Stimulated activated CD4-positive, alpha-beta T cell treated with anti-CD3 and anti-CD28 coated beads, Interleukin-12 subunit alpha, Interleukin-12 subunit beta, amount 100 ng/mL, for 48 hours (primary cell): ENCODE measurements at places on chromosomes 3 and 15.

DNA sequence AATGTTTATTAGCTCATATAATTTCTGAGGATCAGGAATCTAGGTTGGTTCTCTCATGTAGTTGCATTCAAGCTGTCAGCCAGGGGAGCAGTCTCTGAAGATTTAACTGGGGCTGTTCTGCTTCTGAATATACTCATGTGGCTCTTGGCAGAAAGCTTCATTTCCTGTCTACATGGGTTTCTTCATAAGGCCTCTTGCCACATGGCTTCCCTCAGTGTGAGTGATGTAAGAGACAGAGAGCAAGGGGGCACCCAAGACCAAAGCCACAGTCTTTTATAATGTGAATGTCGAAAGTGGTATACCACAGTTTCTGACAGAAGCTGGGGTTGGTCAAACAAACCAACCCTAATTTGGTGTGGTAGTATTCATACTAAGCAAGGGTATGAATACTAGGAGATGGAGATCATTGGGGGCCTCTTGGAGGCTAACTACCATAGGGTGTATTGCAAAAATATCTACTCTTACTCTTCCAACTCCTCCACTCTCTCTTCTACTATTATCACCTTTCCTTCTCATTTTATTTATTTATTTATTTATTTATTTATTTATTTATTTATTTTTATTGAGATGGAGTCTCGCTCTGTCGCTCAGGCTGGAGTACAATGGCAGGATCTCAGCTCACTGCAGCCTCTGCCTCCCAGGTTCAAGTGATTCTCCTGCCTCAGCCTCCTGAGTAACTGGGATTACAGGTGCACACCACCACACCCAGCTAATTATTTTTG is 123.8 kb downstream of the B3GALNT1 start:
- no peak for DNase-seq

- DNase-seq, result no peak
These were observed 12.1 kb downstream of the FEZF2 start for GRCh38 chr3:62361261-62361660.

- DNase-seq, result no peak
These were observed 39.1 kb downstream of the CFAP91 start for GRCh38 chr3:119741657-119742590.

DNA sequence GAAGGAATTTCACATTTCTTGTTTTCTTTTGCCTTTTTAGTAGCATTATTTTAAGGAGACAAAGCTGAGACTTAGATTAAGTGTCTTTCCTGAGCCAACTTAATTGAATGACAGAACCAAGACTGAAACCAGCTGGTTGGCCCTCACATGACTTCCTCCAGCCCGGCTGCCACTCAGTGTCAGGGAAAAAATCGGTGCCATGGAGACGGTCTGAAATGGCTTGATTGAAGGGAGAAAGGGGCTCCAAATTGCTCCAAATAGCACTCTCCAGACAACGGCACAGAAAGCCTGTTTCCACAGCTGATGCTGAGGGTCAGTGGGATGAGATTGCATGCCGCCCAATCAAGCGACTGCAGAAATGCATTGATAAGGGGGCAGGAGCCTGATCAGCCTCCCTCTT is 475.2 kb upstream of the IL12A start:
- DNase-seq, result no peak

DNA sequence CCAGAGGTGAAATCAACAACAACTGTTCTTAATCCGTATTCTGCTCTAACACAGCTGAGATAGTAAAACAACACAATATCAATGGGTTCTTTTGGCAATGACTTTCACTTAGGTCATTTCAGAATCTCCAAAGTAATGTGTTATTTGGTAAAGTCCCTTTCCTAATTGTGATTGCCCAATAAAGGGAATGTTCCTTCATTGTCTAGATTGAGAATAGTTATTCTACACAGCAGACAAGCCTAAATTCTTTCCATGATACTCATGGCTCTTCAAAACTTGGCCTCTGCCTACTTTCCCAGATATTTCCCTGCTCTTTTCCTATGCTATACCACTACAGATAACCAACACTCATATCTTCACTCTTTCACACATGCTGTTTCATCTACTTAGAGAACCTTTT is 219.8 kb downstream of the FMN1 start:
- DNase-seq, result no peak

DNA sequence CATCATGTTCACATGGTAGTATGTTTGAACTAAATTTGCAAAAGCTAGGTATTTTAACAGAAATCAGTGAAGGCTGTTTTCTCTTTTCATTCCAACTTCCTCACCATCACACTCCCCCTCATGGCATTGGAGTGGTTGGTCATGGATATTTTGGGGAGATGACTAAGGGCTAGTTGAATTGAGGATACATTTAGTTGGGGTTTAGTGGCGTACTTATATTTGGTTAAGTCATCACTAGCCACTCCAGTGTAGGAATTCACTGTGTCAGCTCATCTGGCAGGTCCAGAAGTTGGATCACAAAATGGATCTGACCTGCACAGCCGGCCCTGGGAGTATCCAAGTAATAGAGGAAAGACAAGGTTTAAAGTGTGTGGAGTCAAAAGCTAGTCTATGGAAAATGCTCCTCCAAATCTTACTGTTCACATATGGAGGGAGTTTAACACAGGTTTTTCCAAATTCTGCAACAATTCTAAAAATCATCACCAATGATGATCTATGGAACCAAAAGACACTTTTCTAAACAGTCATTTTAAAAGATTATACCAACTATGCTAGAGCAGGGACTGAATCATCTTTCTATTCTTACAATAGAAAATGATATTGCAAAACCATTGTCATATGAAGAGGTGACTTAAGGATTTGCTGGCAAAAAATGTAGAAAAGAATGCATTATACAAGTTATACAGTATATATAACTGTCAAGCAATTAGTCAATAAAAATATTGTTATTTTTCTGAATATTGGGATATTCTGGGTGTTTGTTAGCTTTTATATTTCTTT is 247.8 kb upstream of the PEX5L start:
- DNase-seq, result no peak

DNA sequence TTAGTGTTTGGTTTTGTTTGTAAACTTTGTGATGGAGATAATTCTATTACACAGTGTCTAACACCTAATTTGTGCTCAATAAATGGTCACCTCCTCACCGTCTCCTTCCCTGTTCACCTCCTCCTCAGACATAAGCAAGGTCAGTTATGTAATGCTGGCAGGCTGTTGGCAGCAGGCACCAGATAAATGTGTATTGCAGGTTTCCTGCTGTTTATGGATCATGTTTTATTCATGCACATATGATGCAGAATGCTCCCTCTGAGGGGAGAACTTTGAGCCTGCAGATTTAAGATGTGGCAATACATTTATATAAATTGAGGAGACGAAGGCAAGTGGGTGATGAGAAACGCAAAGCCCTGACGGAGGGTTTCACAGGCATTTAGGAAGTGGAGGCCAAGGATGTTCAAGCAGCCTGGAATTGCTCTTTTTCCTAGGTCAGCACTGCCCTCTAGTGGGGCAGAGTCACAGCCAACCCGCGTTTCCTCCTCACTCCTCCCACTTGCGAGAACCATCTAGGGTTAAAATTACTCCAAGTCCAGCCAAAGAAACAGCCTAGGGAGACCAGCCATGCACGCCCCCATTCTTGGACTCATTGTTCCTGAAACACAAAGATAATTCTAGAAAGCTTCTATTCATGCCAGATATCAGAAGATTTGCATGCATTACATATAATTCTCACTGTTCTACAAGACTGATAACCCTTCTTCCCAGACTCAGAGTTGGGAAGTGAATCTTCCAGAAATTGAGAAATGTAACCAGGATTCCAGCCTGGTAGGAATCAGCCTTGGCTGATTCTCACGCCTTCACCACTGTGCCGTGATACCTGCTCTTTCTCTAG is 228.7 kb downstream of the SLCO3A1 start:
- DNase-seq, result peak; percentile 47

- no peak for DNase-seq
These were observed 141.9 kb downstream of the P3H2 start for GRCh38 chr3:189978753-189979152.

- no peak for DNase-seq
These were observed 37.4 kb upstream of the OR4F6 start for GRCh38 chr15:101765772-101766456.

- no peak for DNase-seq
These were observed 202.3 kb downstream of the CNTN4 start for GRCh38 chr3:2300938-2301337.

DNA sequence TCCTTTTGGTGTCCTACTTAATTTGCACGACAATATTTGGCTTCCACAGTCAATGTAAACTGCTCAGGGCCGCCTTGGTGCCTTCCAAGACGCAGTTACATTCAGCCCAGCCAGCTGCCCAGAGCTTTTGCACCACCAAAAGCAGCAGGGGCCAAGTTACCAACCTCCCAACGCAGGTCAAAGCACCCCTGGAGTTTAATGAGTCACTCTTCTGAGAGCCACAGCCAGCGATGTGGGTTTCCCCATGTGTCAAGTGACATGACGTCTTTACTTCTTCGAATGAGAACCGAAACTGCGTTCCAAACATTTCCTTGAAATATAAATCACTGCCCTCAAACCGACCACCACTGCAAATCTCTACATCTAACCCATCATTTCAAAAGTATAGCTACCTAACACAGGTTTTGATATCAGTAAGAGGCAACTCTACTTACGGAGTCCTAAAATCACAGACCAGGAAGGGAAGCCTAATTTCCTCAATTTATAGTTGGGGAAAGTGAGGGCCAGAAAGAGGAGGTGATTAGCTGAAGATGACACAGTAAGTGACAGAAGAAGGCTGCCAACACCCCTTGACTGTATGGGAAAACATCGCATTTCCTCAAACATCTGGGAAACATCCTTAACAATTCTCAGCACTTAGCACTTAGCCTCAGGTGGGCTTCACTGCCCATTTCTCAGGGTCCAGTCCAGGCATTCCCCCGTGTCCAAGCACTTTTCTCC is 24.5 kb downstream of the MB21D2 start:
- DNase-seq, result peak; percentile 56

GRCh38 chr3:150469931-150470740 is 62.0 kb downstream of the TSC22D2 start:
- no peak for DNase-seq

DNA sequence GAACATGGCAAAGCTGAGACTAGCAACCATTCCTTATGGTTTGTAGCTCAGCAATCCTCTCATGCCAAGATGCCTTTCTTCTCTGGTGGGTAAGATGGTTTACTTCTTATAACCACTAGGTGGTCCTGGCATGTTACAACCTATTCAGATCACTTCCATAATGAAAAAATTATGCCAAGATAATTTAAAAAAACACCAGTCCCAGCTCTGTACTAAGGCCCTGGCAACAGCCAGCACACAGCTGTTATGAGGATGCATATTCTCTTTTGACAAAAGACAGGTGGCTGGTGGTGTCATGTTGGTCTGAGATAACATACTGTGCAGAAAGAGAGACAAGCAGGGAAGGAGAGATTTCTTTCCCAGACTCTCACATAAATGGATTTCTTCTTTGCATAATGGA is 65.7 kb upstream of the FRMD4B start:
- DNase-seq, result no peak
